Activated naive CD4-positive, alpha-beta T cell treated with anti-CD3 and anti-CD28 coated beads for 36 hours (primary cell): ENCODE measurements at places on chromosomes 4 and X.
A peak's percentile ranks its signal among the peaks of the same experiment; 100 is the strongest.

GRCh38 chrX:63718010-63718694, 66.9 kb downstream of the ARHGEF9 start:
- DNase-seq: no peak

DNA sequence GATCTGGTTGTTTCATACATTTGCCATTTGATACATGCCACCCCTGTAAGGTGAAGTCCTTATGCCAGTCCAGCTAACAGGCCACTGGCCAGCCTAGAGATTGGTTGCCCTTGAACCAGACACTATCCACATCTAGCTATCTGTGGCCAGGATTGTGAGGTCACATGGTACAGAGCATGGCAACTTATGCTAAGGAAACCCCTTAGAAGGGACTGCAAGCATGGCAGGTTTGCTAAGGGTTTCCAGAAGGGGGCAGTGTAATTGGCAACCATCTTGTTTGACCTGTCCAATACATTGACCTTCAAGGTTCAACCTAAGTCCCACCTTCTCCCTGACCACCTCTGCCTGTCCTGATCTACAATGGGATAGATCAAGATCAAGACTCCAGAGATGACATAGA, 47.5 kb downstream of the SMC1A start:
- DNase-seq: no peak

DNA sequence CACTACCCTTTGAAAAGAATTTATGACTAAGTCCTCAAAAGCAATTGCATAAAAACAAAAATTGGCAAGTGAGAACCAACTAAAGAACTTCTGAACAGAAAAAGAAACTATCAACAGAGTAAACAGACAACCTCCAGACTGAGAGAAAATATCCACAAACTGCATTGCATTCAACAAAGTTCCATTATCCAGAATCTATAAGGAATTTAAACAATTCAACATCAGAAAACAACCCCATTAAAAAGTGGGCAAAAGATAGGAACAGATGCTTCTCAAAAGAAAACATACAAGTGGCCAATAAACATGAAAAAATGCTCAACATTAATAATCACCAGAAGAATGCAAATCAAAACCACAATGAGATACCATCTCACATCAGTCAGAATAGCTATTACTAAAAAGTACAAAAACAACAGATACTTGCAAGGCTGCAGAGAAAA, 130.2 kb downstream of the GASK1B start:
- DNase-seq: no peak

GRCh38 chr4:72318421-72319170, 250.4 kb downstream of the ADAMTS3 start:
- no peak for DNase-seq

DNA sequence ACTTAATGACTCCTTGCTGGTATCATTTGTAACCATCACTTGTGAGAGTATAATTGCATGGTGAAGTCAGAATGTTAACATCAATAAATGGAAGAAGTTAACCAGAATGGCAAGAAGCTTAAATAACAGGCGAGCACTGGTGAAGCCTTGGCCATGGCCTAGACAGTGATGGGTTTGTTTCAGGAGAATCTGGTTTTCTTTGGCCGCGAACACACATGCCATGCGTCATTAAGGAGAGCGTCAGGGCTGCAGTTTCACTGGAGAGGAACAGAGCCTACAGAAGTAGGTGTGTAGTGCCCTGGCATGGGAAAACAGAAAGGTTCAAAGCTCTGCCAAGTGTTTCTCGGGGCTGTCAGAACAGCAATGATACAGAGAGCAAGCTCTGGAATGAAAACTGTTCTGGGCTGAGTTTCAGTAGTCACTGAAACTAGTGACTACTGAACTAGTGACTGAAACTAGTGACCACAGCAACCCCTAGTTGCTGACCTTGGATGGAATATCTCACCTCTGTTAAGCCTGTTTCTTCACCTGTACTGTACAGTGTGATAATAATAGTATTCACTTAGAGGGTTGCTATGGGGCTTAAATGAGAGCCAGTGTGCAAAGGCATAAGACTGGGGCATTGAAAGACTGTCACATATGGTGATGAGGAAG, 93.8 kb downstream of the C4orf51 start:
- DNase-seq: no peak

GRCh38 chrX:21503593-21503992, 129.4 kb downstream of the CNKSR2 start:
- no peak for DNase-seq

DNA sequence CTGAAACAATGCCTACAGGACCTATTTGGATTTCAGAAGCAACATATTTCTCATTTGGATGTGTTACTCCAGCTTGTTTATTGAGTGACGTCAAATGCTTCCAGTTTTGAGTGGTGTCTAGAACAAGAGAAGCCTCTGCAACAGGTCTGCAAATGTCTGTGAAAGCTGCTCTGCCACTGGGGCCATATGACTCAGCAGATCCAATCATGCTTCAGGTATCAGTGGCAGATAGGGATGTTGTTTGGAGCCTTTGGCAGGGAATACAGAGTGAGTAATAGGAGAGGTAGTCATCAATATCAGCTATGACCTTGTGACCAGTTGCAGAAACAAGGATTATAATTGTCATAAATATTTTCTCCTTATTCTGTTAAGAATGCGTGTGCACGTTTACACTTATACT, 141.1 kb upstream of the ZXDA start:
- no peak for DNase-seq

DNA sequence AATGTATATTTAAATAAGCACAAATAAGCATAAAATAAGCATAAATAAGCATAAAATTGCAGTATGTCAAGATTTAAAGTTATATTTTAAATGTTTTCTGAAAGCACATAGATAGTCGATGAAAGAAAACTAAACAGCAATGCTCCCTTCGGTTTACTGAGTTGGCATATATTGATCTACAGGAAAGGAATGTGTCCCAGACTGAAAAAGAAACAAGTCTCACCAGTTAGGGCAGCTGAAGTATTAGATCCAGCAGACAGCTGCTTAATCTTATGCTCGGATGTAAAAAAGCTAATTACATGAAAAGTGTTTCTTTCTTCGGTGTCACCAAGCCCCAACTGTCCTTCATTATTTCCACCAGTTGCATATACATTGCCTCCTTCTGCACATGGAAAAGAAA, 8.7 kb downstream of the RPGR start:
- DNase-seq: no peak

DNA sequence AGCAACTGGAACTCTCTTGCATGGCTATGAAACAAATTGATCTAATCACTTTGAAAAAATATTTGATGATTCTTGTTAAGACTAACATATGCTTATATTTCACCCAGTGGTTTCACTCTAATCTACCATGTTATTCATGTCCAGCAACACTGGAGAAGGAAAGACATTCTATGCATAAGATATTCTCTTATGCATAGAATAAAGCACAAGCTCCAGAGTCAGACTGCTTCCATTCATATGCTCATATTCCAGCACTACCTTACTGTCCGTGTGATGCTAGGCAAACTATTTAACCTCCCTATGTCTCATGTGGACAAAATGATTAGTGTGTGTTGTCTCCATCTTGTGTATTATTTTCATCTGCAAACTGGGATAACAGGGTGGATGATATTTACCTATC, 124.1 kb downstream of the RNF150 start:
- DNase-seq: no peak

GRCh38 chr4:151652841-151653547, 107.8 kb downstream of the GATB start:
- DNase-seq: no peak

GRCh38 chrX:39016556-39016955, 215.3 kb downstream of the MID1IP1 start:
- DNase-seq: no peak

DNA sequence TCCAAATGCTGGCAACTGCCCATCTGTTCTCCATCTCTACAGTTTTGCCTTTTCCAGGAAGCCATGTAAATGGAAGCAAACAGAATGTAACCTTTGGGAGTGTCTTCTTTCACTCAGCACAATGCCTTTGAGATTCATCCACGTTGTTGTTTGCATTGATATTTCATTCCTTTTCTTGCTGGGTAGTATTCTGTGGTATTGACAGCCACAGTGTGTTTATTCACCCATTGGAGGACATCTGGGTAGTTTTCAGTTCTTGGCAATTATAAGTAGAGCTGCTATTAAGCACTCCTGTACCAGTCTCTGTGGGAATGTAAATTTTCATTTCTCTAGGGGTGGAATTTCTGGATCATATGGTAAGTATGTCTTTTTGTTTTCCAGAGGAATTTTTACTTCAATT, 194.3 kb upstream of the RPS6KA3 start:
- DNase-seq: no peak

- DNase-seq: no peak
Observed at GRCh38 chrX:133630362-133630761, 215.1 kb upstream of the GPC4 start.

- DNase-seq: no peak
Observed at GRCh38 chrX:43313035-43313434, 343.1 kb upstream of the MAOA start.

- peak; percentile 11 for DNase-seq
Observed at GRCh38 chrX:52988985-52989917, 30.9 kb upstream of the FAM156A start.

GRCh38 chr4:41122775-41123174, 91.6 kb downstream of the APBB2 start:
- DNase-seq: no peak

DNA sequence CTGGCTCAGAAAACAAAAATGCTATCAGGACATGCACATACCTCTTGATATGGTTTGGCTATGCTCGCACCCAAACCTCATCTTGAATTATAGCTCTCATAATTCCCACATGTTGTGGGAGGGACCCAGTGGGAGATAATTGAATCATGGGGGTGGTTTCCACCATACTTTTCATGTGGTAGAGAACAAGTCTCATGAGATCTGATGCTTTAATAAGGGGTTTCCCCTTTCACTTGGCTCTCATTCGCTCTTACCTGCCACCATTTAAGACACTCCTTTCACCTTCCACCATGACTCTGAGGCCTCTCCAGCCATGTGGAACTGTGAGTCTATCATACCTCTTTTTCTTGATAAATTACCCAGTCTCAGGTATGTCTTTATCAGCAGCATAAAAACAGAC, 958.6 kb downstream of the TRAM1L1 start:
- no peak for DNase-seq

DNA sequence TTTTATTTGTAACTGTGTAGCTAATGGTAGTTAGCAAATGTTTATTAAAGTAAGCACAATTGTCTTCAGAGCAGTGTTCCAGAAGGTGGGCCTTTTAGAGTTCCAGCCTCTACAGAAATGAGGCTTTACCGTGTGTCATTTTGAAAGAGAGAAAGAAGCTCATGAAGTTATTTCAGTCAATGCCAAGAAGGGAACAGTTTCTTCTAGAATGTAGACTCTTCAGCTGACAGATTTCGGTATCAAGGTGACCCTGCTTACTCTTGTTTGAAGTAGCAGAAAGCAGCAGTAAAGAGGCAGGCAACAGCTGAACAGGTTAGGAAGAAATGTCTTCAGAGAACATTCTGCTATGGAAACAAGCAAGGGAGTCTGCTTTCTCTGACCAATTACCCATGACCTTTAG, 93.6 kb downstream of the TASL start:
- no peak for DNase-seq

- peak; percentile 41 for DNase-seq
Observed at GRCh38 chr4:48268956-48269860, at the start of gene TEC. Gene TEC, minus strand, starts transcription at chr4:48269838. Its CDS starts 41,224 bp downstream, at chr4:48228614.

GRCh38 chr4:113169368-113169767, 119.9 kb downstream of the ANK2 start:
- no peak for DNase-seq

- DNase-seq: no peak
Observed at GRCh38 chr4:7146786-7147115, 45.6 kb upstream of the SORCS2 start.

GRCh38 chr4:173135241-173135847, 33.3 kb upstream of the GALNT7 start:
- no peak for DNase-seq

- no peak for DNase-seq
Observed at GRCh38 chr4:87717276-87718031, 67.4 kb downstream of the DMP1 start.

- no peak for DNase-seq
Observed at GRCh38 chrX:361231-362145, 25.2 kb downstream of the PPP2R3B start.

DNA sequence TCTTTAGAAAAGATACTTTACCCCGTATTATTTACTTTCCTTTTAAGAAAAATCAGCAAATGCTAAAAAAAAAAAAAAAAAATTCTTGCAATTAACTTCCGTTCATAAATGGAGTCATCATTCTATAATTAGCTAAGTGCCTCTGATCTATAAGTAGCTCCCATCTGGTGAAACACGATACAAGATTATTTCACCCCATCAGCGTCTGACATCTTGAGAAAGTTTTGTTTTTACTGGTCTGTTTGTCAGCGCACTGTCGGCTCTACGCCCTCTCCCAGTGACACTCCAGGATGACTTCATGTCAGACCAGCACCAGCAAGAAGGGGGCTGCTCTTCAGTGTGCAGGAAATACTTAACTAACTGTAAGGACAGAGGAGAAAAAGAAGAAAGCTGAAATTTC, 108.3 kb downstream of the AFAP1 start:
- DNase-seq: peak; percentile 55

DNA sequence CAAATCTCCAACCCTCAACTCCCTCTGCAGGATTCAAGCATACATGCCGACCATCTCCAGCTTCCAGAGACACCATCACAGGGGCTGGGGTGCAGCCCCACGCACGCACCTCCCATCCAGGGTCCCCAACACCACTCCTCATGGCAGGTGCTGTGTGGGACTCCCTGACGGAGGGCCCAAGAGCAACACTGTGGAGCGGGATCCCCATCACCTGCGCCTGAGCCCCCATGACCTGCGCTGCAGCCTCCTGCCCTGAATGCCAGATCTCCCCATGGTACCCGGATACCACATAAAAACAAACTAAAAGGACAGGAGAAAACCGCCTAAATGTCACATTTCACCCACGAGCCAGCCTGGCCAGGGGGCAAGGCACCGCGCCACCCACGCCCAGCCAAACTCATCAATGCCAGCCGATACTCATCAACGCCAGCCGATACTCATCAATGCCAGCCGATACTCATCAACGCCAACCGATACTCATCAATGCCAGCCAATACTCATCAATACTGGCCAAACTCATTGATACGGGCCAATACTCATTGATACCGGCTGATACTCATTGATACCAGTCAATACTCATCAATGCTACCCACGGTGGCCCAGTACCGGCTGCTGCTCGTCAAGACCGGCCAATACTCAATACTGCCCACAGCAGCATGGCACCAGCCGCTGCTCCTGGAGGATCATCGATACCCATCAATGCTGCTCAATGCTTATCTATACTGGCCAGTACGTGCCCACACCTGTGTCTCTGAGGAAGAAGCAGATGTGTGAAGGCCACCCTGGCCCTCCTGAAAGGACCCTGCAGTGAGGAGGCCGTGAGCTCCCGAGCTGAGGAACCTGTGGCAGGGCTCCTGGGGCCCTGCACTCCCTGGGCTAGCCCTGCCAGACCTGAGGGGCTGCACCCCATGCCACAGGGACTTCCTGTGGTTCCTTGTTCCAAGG, 6.2 kb downstream of the CTBP1 start:
- no peak for DNase-seq

GRCh38 chrX:16979226-16979625, 32.8 kb downstream of the REPS2 start:
- no peak for DNase-seq
